ENCODE measurements at places on chromosomes 11 and 22.

- no peak for DNase-seq
These were observed 26.2 kb downstream of the FANCF start for GRCh38 chr11:22599458-22599857.

DNA sequence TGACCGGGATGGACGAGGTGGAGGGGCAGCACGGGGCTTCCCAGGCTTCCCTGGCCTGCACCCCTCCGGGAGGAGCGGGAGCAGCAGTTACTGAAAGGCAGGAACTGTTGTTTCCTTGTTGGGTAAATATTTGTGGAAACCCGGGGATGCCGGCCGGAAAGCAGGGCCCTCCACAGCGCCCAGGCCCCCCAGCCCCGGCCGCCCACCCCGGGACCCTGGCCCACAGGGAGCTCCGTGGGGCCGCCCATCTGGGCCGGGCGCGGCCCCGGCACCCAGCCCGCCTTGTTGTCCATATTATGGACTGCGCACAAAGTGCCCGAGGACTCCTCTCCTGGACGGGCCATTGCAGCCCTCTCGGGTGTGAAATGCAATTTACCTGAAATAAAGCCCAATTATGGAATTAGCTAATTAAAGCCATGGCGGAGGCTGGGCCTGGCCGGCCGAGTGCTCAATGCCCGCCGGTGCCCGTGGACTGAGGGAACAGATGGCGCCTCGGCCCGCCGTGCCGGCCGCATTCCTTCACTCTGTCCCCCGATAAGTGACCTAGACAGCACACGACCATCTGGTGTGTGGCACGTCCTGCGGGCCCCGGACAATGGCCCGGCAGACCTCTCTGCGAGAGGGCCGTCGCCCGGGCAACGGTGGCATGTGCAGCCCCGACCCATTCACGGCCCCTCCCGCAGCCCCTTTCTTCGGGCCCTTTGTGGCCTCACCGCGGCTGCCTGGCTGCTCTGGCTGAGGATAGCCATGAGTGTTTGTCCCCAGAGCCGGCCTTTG lies 35.4 kb downstream of the CDKN1C start:
- no peak for DNase-seq

DNA sequence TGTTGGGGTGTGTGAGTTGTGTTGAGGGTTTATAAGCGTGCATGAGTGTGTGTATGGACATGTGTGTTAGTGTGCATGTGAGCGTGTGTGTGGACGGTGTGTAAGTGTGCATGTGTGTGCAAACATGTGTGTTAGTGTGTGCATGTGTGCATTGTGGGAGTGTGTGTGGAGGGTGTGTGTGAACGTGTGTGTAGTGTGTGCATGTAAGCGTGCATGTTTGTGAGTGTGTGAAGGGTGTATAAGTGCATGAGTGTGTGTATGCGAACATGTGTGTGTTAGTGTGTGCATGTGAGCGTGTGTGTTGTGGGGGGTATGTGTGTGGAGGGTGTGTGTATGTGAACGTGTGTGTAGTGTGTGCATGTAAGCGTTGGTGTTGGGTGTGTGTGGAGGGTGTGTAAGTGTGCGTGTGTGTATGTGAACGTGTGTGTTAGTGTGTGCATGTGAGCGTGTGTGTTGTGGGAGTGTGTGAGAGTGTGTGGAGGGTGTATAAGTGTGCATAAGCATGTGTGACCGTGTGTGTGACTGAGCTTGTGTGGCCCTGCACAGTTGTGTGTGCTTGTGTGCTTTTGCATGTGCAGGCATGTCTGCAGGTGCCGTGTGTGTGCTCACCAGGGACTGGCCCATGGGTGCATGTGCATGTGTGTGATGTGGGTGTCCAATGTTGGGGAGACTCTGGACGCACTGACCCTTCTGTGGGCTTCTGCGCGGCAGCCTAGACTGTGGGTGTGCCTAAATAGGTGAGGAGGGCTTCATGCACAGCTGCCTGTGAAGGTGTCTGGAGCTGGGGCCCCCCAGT lies 866.2 kb downstream of the TBC1D22A start:
- no peak for DNase-seq

GRCh38 chr22:45585946-45586540 lies 83.4 kb downstream of the FBLN1 start:
- no peak for DNase-seq

- DNase-seq, result no peak
These were observed 973.2 kb downstream of the NTM start for GRCh38 chr11:132343445-132344175.

GRCh38 chr11:108009497-108010370 lies 1.0 kb downstream of the CUL5 start:
- DNase-seq, result no peak

- no peak for DNase-seq
These were observed 232.5 kb downstream of the RAB38 start for GRCh38 chr11:87942786-87943185.

GRCh38 chr11:129992161-129992944 lies 10.3 kb downstream of the PRDM10 start:
- DNase-seq, result peak; percentile 22

GRCh38 chr22:39312410-39312809 lies 7.0 kb downstream of the RPL3 start:
- DNase-seq, result no peak

DNA sequence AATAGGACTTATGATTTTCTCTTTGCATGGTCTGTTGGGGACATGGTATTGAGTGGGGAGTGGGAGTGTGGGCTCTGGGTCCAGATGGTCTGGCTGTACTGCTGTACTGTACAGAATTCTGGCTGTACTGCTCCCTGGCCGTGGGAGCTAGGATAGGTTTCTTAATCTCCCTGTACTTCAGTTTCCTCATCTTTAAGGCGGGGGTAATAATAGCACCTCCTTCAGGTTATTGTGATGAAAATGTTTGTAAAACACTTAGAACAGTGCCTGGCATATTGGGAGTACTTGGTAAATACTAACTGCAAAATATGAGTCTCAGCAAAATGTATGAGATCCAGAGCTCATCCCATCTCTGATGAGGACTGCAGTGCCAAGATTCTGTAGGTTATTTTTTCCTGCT lies 198.6 kb downstream of the KIF18A start:
- DNase-seq, result no peak

GRCh38 chr11:72586321-72587090 lies 87.7 kb downstream of the PDE2A start:
- no peak for DNase-seq

GRCh38 chr22:36144886-36145541 lies 15.5 kb downstream of the APOL3 start:
- DNase-seq, result no peak

- DNase-seq, result no peak
These were observed 143.2 kb upstream of the GRIA4 start for GRCh38 chr11:105466582-105467228.

DNA sequence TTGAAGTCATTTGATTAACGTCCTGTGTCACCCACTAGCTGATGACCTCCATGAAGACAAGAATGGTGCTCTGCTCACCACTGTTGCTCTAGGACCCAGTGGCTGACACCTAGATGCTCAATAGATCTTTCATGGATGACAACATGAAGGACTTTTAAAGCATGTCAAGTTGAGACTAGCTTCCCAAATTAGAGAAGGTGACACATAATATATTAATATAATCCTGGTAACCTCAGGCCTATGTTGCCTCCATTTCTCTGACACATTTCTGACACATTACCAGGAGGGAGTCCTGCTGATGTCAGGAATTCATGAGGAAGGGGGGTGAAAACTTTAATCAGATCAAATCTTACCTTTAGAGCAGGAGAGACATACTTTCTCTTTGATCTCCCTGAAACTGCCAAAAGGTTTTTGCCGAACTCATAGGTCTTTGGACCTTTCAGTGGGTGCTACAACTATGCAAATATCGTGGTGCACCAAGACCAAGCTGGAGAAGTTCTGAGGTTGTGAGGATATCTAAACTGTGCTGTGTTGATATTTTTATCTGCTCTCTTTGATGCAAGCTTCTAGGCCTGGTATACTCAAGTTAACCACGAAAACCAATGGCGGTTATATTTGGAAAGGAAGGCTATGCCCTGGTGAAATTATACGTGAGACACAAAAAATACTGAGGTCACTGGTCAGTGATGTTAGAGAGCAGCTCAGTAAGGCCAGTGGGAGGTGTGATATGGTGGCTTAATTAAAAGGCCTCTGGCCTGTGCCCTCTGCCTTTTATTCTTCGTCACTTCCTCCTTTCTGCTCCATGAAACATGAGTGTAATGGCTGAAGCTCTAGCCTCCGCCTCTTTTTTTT lies 13.2 kb upstream of the AMPD3 start:
- no peak for DNase-seq

DNA sequence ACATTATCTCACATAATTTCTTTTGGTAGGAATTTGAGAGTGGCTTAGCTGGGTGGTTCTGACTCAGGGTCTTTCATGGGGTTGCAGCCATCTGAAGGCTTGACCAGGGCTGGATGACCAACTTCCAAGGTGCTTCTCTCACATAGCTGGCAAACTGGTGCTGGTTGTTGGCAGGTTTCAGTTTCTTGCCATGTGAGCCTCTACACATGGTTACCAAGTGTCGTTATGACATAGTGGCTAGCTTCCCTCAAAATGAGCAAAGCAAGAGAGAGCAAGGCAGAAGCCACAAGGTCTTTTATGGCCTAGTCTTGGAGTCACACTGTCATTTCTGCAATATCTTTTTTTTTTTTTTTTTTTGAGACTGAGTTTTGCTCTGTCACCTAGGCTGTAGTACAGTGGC lies 4.2 kb upstream of the TFIP11 start:
- no peak for DNase-seq

- no peak for DNase-seq
These were observed 4.0 kb downstream of the TAF10 start for GRCh38 chr11:6608011-6608410.

GRCh38 chr22:37273126-37273845 lies 9.0 kb upstream of the CYTH4 start:
- no peak for DNase-seq

DNA sequence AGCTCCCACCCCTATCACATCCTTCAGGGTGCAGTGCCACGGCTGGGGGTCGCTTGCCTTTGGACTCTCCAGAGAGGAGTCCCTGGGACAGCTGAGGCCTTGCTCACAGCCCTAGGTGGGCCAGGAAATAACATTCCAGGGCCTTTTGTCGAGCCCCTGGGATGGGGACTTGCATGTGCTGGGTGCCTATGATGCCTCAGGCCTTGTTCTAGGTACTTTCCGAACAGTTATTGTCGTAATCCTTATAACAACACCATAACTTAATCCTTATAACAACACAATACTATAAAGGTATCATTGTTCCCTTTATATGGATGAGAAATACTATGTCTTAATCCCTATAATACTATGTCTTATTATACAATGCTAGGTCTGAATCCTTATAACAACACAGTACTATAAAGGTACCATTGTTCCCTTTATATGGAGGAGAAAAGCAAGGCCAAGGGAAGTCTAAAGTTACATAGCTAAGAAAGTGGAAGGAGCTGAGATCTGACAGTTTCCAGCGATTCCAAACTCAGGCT lies 236.5 kb downstream of the ST3GAL4 start:
- DNase-seq, result no peak

GRCh38 chr11:21396342-21397008 lies 727.1 kb downstream of the NELL1 start:
- DNase-seq, result no peak

DNA sequence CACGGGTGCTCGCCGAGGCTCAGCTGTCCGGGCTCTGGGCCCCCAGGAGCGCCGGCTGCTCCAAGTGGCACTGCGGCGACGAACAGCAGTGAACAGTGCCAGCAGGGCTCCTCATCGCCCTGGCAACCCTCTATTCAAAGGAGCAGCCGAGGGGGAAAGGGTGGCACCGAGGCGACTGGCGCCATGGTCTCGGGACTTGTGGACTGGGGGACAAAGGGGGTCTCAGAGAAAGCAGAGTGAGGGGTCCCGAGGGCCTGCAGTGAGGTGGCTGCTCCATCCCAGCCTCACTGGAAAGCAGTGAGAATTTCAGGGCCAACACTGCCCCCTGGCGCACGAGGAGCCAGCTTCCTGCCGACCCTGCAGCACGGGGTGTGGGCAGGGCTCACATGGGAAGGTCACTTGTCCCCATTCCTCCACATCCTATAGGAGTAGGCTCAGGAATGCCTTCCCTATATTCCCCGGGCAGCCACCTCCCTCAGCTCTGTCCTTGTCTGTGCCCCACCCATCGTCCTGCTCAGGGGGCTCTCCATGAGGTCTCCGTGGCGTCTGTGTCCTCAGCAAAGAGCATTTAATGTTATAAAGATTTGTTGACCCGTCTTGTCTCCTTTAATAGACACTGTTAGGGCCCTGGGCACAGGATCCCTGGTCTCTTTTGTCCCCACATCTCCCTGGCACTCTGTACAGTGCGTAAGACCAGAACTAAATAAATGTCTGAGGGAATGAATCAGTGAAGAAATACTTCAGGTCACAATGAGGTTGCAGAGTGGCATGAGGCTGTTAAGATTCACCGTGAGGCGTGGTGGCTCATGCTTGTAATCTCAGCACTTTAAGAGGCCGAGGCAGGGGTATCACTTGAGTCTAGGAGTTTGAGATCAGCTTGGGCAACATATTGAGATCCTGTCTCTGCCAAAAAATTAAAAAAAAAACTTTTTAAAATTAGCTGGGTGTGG lies 26.4 kb downstream of the LRFN4 start:
- peak; percentile 61 for DNase-seq

DNA sequence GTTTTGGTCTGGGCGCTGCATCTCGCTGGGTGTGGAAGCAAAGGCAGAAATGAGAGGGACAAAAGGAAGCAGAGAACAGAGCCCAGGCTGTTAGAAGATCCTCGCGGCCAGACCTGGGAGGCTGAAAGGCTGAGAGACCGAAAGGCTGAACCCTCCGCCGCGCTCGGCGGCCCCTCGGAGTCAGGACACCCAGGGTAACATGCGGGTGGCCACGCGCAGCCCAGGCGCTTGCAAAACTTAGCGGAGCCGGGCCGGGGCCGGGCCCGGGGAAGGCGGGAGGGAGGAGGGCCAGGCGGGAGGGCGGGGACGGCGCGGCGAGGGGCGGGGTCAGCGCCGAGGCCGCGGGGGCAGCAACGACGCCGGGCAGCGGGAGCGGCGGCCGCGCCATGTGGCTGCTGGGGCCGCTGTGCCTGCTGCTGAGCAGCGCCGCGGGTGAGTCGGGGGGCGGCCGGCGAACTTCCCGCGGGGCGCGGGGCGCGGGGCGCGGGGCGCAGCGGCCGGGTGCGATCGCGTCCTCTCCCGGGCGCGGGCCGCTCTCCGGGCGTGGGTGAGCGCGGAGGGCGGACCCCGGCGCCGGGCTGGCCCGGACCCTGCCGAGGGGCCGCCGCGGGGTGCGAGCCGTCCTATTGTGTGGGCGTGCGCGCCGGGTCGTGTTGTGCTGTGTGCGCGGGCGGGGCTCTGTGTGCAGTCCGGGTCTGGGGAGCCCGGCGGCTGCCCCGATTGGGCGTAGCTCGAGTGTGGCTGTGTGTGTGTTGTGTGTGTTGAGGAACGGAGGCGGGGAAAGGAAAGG lies at the start of gene LDLRAD3:
LDLRAD3 (plus strand) TSS at position 350 of the 790 bp plus-strand sequence; CDS start at position 387, 37 bp downstream.
- DNase-seq, result peak; percentile 42

DNA sequence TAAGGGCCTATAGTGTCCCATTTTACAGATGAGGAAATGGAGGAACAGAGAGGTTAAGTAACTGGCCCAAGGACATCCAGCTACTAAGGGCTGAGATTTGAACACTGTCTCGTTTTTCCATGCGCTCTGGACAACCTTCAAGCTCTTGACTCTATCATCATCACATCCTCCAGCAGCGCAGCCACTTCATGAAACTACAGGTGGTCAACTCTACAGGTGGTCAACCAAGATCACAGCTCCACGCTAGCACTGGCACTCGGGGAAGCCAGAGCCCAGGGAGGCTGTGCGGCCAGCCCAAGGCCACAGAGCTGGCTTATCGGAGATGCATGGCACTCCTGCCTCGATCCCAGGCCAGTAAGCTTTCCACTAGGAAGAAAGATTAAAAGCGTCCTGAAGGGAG lies 40.0 kb downstream of the PHF21B start:
- DNase-seq, result no peak

GRCh38 chr11:103543456-103543855 lies 434.2 kb downstream of the DYNC2H1 start:
- no peak for DNase-seq

All from NCI-H187 (cell line).